Pulmonary artery endothelial cell (primary cell): ENCODE measurements at places on chromosomes 12 and 14. TPM values are rescaled to one million over a fixed set of nuclear protein-coding genes. Genes with fewer than 3 reads are reported as not detected.

FGF6 gene
- not detected in 2 replicates for total RNA-seq

EFS gene
- total RNA-seq, result not detected in 2 replicates

TAS2R10 gene
- 0.53 and 0.74 TPM in 2 replicates for total RNA-seq

OR6C2 gene
- not detected in 2 replicates for total RNA-seq

MSI1 gene
- not detected in 2 replicates for total RNA-seq

MMP14 gene
- total RNA-seq, result 237 and 295 TPM in 2 replicates

GALNT9 gene
- 0.11 and 0.33 TPM in 2 replicates for total RNA-seq

KICS2 gene
- 3.8 and 5.6 TPM in 2 replicates for total RNA-seq

C3AR1 gene
- total RNA-seq, result 0.26 and 0.28 TPM in 2 replicates

KLHL33 gene
- total RNA-seq, result under 0.01 and 0.04 TPM in 2 replicates

KRT7 gene
- total RNA-seq, result 288 and 399 TPM in 2 replicates

OR4E2 gene
- total RNA-seq, result not detected in 2 replicates

TMEM19 gene
- total RNA-seq, result 29.9 and 50.0 TPM in 2 replicates

SLC25A21 gene
- total RNA-seq, result 1.2 and 2.2 TPM in 2 replicates

HOMEZ gene
- 4.0 and 5.8 TPM in 2 replicates for total RNA-seq

AMHR2 gene
- total RNA-seq, result not detected in 2 replicates

DHRS2 gene
- total RNA-seq, result 0.07 and 0.21 TPM in 2 replicates

ADSS1 gene
- 1.2 and 2.8 TPM in 2 replicates for total RNA-seq

STON2 gene
- 0.11 and 0.13 TPM in 2 replicates for total RNA-seq

SRP54 gene
- total RNA-seq, result 73.1 and 80.2 TPM in 2 replicates

RFLNA gene
- total RNA-seq, result 23.9 and 70.8 TPM in 2 replicates

RIPK3 gene
- total RNA-seq, result 3.7 and 3.9 TPM in 2 replicates

TSPAN8 gene
- 0.18 and 0.33 TPM in 2 replicates for total RNA-seq

OAS3 gene
- total RNA-seq, result 8.4 and 31.0 TPM in 2 replicates

EPYC gene
- total RNA-seq, result not detected in 2 replicates

POTEM gene
- not detected in 2 replicates for total RNA-seq

NTF3 gene
- total RNA-seq, result 0.20 TPM in 1 of 2 replicates, not detected in the other

TGM1 gene
- 0.40 and 0.74 TPM in 2 replicates for total RNA-seq

SLC39A2 gene
- total RNA-seq, result not detected in 2 replicates

KRT81 gene
- total RNA-seq, result not detected in 2 replicates

CPM gene
- 0.40 TPM in 1 of 2 replicates, not detected in the other for total RNA-seq

MDGA2 gene
- 0.18 TPM in 1 of 2 replicates, not detected in the other for total RNA-seq

BTG1 gene
- total RNA-seq, result 13.2 and 17.4 TPM in 2 replicates

SLC25A3 gene
- 665 and 765 TPM in 2 replicates for total RNA-seq
